ENCODE measurements at places on chromosomes 4 and X.

DNA sequence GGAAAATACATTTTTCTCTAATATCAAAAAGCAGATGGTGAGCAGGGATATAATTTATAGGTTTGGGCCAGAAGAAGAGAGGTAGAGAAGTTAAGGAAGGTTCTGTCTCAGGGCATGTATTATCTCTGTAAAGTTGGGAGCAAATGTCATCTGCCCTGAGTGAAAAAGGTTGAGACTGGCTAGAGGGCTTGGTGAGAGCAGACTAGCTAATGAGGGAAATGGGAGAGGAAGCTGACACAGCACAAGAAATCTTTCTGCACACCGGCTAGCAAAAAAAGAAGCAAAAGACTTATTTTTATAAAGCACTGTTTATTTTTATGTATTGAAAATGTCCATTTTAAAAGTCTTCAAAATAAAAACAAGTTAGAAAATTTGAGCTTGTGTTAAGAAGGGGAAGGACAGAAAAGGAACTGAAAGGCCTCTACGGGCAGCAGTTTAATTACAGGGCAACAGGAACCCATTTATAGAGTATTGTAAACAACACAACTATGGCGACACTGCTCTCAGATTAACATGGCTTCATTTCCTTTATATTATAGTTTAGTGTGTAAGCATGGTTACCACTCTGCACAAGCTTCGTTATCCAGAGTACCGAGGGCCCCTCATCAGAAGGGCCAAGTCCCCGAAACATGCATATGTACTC lies 17.4 kb downstream of the CD40LG start:
- DNase-seq = no peak
- H3K4me3 ChIP-seq = no peak overlapping the region
- H3K27ac ChIP-seq = no peak overlapping the region
- no peaks in the 10 kb centered on the region for H3K27me3 ChIP-seq
- H3K36me3 ChIP-seq = peaks cover 6% of the 10 kb centered on the region

DNA sequence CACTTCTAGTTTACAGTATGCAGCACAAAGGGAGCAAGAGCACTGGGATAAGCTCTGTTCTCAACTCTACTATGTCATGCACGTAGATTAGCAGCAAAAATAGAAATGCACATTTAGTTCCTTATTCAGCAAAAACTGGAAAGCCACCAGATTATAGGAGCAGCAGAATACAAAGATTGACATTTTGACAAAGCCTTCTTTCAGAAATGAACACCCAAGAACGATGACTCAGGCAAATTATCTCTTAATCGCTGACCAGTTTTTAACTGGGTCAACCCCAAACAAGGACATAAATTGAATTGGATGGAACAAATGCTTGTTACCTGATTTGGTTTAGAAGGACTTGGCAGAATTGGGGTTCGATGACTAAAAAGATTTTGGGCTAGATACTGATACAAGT lies 775.3 kb upstream of the HS3ST1 start:
- DNase-seq = no peak
- H3K27ac ChIP-seq = no peak overlapping the region
- H3K4me1 ChIP-seq = no peaks in the 10 kb centered on the region
- H3K36me3 ChIP-seq = no peaks in the 10 kb centered on the region
- H3K4me3 ChIP-seq = no peak overlapping the region

- H3K27ac ChIP-seq = no peak overlapping the region
- H3K27me3 ChIP-seq = no peaks in the 10 kb centered on the region
- no peaks in the 10 kb centered on the region for H3K4me1 ChIP-seq
- DNase-seq = no peak
- H3K36me3 ChIP-seq = no peaks in the 10 kb centered on the region
Measured at GRCh38 chr4:11214281-11214680, 214.4 kb downstream of the HS3ST1 start.

DNA sequence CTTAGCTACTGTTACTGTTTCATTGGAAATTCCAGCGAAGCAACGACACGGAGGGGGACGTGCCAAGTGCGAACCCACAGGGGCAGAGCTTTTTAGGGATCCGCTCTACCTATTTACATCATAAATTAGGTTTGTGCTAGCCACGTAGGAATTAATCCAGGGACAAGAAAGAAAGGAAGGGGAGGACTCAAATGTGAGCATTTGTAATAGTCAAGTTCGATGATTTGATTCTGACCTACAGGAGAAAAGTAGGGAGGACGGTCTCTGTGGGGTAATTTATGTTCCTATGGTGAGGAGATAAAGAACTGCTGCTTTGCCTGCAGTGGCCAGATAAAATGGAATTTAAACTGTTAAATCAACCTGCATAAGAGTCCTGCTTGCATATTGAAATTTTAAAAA lies 1.7 kb downstream of the INTS6L start:
- no peaks in the 10 kb centered on the region for H3K4me1 ChIP-seq
- no peaks in the 10 kb centered on the region for H3K27me3 ChIP-seq
- H3K4me3 ChIP-seq = peak overlapping the region; percentile 65
- H3K27ac ChIP-seq = peak overlapping the region; percentile 53
- DNase-seq = no peak

GRCh38 chr4:145773581-145774234 lies 93.8 kb downstream of the C4orf51 start:
- H3K36me3 ChIP-seq = no peaks in the 10 kb centered on the region
- H3K27ac ChIP-seq = no peak overlapping the region
- H3K27me3 ChIP-seq = no peaks in the 10 kb centered on the region
- no peaks in the 10 kb centered on the region for H3K4me1 ChIP-seq
- H3K4me3 ChIP-seq = no peak overlapping the region

GRCh38 chr4:39106011-39106410 lies 44.0 kb downstream of the KLHL5 start:
- no peaks in the 10 kb centered on the region for H3K36me3 ChIP-seq
- DNase-seq = no peak
- no peak overlapping the region for H3K27ac ChIP-seq
- H3K4me3 ChIP-seq = no peak overlapping the region
- H3K27me3 ChIP-seq = no peaks in the 10 kb centered on the region

- no peak overlapping the region for H3K4me3 ChIP-seq
- H3K27ac ChIP-seq = no peak overlapping the region
- no peaks in the 10 kb centered on the region for H3K4me1 ChIP-seq
- DNase-seq = no peak
Measured at GRCh38 chr4:186591651-186592050, 36.3 kb upstream of the MTNR1A start.

DNA sequence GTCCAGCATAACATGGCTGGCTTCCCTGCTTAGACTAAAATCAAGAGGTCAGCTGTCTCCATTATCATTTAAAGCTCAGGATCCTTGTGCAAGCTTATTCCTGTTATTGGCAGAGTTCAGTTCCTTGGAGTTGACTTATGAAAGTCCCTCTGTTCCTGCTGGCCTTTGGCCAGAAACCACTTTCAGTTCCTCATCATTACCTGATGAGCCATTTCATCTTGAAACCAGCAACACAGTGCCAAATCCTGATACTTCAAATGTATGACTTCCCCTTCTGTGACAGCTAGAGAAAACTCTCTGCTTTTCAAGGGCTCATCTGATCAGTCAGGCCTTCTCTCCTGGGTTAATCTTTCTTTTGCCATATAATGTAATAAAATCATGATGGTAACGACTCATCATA lies 110.6 kb upstream of the FSTL5 start:
- H3K27me3 ChIP-seq = no peaks in the 10 kb centered on the region
- H3K36me3 ChIP-seq = no peaks in the 10 kb centered on the region
- no peaks in the 10 kb centered on the region for H3K4me1 ChIP-seq
- no peak for DNase-seq

DNA sequence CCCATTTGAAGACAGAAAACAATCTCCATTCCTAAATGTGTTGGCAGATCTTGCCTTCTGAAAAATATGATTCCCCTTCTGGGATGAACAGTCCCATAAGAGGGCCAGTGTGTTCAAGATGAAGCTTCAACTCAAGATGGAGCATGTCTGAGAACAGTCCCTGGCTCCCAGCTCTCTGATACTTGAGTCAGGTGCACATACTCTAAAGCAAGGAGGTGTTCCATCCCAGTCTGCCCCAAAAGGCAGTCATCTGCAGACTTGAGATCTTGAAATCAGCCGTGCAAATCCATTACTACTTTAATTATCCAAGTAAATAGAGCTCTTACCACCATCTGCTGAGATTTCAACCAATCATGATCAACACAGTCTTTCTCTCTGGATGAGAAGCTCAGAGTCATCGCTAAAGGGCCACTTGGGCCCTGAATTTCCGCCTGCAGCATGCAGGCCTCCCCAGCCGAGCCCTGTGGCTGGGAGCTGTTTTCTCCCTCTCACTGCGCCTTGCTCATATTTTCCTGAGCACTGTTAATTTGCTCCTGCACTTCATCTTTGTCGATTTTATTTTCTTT lies 22.2 kb downstream of the CCDC149 start:
- H3K27ac ChIP-seq = no peak overlapping the region
- no peak for DNase-seq
- H3K27me3 ChIP-seq = no peaks in the 10 kb centered on the region

- DNase-seq = no peak
- no peaks in the 10 kb centered on the region for H3K27me3 ChIP-seq
- H3K36me3 ChIP-seq = no peaks in the 10 kb centered on the region
- no peak overlapping the region for H3K27ac ChIP-seq
- no peaks in the 10 kb centered on the region for H3K4me1 ChIP-seq
- no peak overlapping the region for H3K4me3 ChIP-seq
Measured at GRCh38 chr4:153176938-153177337, 27.3 kb upstream of the TRIM2 start.

DNA sequence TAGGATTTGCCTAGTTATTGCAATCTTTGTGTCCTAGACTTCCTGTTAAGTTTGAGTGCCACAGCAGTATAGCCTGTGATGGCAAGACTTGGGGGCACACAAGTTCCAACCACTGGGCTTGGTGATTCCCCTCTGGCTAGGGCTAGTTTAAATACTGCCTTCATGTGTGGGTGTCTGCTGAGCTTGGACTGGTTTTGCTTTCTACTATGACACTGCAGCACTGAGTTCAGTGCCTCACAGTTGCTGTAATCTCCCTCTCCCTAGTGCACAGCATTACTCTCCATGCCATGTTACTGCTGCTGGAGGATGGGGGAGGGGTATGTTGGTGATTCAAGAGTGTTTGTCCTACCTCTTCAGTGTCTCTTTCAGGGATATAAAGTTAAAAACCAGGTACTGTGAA lies 379.6 kb downstream of the IL15 start:
- H3K4me1 ChIP-seq = no peaks in the 10 kb centered on the region
- no peak overlapping the region for H3K27ac ChIP-seq
- H3K36me3 ChIP-seq = no peaks in the 10 kb centered on the region
- H3K27me3 ChIP-seq = no peaks in the 10 kb centered on the region
- no peak overlapping the region for H3K4me3 ChIP-seq

- no peak overlapping the region for H3K4me3 ChIP-seq
- H3K4me1 ChIP-seq = no peaks in the 10 kb centered on the region
- no peaks in the 10 kb centered on the region for H3K36me3 ChIP-seq
- H3K27me3 ChIP-seq = no peaks in the 10 kb centered on the region
- H3K27ac ChIP-seq = no peak overlapping the region
Measured at GRCh38 chr4:21211846-21212245, 511.6 kb downstream of the PACRGL start.

DNA sequence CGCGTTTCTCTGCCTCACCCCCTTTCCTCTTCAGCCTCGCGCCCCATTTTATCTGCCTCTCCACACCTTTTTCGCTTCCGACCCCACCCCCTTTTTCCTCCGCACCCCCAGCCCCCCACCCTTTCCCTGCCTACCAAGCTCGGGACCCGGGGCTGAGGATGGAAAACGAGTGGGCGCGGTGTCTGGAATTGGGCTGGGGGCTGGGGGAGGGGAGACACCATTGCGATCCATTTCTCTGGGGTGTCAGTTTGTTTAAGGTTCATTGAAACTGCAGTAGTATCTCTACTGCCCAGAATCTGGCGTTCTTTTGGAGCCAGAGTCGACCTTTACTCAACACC lies 707 bp downstream of the SLC9A6 start:
- no peak for DNase-seq
- no peaks in the 10 kb centered on the region for H3K27me3 ChIP-seq
- H3K27ac ChIP-seq = peak overlapping the region; percentile 81

DNA sequence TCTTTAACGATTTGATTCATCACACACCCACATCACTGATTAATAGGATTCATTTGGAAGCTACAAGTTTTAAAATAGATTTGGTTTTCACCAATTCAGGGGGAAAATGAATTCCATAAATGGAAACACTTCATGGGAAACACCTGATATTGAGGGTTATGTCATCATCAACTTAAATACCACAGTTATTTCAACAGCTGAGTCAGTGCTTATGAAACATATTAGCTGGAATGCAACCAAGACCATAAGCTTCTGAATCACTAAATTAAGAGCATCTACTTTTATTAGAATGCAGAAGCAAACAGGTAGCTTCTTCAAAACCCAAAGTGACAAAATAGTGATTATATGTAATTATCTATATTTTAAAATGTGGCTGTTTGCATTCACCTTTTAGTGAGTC lies 207.8 kb upstream of the DCAF8L1 start:
- no peak overlapping the region for H3K27ac ChIP-seq
- H3K36me3 ChIP-seq = no peaks in the 10 kb centered on the region
- no peak for DNase-seq
- no peak overlapping the region for H3K4me3 ChIP-seq
- no peaks in the 10 kb centered on the region for H3K4me1 ChIP-seq

- no peaks in the 10 kb centered on the region for H3K4me1 ChIP-seq
- DNase-seq = no peak
- H3K36me3 ChIP-seq = no peaks in the 10 kb centered on the region
- H3K27me3 ChIP-seq = no peaks in the 10 kb centered on the region
- no peak overlapping the region for H3K27ac ChIP-seq
Measured at GRCh38 chr4:56512166-56512565, 6.6 kb downstream of the ARL9 start.

Measured in vagina (tissue), 2 donors.